Activated CD4-positive, alpha-beta T cell treated with anti-CD3 and anti-CD28 coated beads for 1 hour (primary cell): ENCODE measurements at places on chromosomes 6 and 20.

- no peak for DNase-seq
Observed at GRCh38 chr6:27441001-27441400, 31.9 kb downstream of the ZNF184 start.

DNA sequence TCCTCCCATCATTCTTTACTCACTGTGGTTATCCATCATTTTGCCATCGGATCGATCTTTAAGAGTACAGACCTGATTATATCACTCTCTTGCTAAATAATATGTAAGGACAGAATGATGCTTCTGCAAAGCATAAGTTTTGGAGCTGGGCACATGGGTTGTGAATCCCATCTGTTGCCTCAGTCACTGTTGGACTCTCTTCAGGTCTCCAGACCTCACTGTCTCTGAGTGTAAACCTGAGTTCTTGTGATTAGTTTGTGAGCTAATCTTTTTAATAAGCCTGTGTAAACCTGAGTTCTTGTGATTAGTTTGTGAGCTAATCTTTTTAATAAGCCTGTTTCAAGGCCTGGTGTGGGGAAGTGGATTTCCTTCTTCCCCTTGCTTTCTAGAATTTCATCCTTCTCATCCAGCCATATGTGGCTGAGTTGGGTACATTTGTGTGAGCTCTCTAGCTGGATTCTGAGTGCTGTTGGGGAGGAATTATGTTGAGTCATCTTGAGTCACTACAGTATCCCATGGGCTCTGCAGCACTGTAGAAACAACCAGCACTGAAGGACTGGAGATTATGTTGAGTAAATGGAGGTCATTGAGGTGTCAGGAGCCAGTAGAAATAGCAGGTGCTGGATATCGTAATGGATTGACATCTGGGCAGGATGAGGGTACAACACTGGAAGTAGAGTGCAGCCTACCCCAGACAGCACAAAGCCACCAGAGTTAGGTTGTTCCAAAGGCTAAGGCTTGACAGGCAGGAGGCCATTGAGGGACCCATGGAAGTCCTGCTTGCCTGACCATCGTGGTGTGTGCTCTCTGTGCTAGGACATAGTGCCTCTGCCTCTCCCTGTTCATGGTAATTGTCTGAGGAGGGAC is 52.4 kb downstream of the SCAND1 start:
- no peak for DNase-seq

GRCh38 chr20:50455656-50456451 is 54.3 kb upstream of the PTPN1 start:
- no peak for DNase-seq

GRCh38 chr6:160775792-160776580 is 73.9 kb downstream of the PLG start:
- DNase-seq = no peak

- DNase-seq = no peak
Observed at GRCh38 chr20:46027245-46027853, 1.7 kb upstream of the SLC12A5 start.

- no peak for DNase-seq
Observed at GRCh38 chr20:17202673-17203072, 24.2 kb upstream of the PCSK2 start.

- no peak for DNase-seq
Observed at GRCh38 chr6:1834207-1834606, 224.5 kb downstream of the FOXC1 start.

- no peak for DNase-seq
Observed at GRCh38 chr20:46399401-46399800, 7.0 kb downstream of the ELMO2 start.

DNA sequence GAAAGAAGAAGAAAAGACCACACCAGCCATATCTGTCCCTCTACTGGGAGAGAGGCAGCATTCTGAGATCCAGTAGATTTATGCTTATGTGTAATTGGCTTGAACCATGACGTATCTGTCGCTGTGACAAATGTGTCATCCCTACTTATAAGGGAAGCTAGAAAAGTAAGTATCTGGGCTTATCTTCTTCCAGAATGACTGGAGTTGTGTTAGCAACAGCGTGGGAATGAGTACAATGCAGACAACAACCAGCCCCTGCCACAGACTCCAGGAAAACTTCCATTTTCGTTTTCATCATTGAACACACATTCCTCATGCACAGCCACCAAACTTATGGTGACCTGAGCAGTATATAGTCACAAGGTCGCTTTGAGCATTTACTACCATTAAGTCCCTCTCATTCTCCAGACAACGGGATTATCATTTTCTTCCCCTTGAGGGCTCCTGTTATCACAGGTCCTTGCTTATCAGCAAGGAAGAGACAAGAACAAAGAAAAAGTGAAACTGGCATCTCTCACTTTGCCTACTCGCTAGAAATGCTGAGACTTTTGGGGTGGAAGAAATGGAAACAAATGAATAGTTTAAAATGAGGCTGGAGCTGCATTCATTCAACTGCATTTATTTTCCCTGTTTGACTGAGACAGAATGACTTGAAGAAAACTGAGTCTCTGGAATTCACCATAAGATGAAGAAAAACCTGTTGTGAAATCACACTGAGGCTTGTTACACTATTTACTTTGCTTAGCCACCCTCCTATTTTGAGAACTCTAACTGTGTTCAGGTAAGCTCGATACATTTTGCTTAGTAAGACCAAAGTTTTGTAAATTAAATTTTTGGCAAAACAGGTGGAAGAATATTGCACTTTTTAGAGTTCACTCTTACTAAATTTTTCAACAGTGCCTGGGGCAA is 149.3 kb upstream of the FOXQ1 start:
- no peak for DNase-seq

DNA sequence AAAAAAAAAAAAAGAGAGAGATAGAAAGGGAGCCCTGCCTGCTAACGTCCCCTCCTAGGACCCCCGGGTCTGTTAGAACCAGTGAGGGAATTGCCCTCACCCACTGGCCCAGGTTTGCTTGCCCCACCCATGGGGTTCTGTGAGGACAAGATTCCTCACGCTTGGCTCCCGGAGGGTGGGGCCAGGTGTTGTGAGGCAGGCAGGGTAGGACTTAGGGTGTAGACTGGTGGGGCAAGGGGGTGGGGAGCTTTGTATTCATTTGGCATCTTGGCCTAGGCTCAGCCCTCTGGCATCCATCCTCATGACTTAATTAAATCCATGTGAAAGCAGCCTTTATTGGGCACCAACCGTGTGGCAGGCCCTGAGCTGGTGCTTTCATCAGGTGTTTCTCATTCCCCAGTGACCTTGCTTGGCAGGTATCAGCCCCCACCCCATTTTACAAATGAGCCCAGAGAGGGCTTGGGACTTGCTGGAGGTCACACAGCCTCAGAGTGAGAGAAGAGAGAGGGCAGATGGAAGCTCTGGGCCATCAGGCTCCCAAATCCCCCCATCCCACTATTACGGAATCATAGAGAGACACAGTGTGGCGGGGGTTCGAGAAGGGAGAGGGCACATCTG is 19.0 kb downstream of the RAB44 start:
- no peak for DNase-seq

DNA sequence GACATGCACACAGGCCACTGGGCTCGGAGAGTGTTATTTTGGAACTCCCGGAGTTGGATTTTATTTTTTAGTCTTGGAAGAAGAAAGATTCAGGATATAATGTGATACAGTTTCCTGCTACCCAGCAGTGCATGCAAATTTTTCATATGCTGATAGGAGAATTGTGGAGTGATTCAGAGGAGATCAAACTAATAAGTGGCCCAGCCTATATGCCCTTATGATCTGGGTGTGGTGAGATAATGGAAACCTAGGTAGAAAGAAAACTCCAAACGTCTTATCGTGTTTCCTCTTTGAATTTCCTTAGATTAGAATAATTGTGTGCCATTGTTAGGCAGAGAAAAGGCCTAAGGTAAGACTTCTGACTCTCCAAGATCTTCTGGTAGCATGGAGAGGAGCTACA is 401.2 kb upstream of the BTBD3 start:
- DNase-seq = no peak

DNA sequence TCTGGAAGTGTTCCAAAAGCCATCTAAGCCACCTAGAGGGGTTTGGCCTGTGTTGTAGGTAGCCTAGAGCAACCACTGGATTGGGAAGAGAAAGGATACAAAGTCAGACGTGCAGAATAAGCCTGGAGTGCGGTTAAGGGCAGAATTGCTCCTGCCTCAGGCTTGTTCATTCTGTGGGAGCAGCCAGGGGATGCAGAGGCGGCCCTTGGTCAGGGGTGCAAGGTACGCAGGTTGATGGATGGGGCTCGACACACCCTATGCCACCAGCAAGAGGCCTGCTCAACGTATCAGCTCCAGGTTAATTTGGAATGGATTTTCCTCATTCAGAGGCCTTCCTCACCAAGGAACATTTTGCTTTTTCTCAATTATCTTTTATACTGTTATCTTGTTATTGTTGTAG is 129.8 kb downstream of the SLC23A2 start:
- no peak for DNase-seq

- no peak for DNase-seq
Observed at GRCh38 chr6:11711003-11711983, 67.3 kb downstream of the ADTRP start.

GRCh38 chr20:42150230-42150629 is 532.1 kb upstream of the CHD6 start:
- no peak for DNase-seq

- DNase-seq = no peak
Observed at GRCh38 chr6:167157414-167157813, 366 bp downstream of the GPR31 start.

GRCh38 chr6:116254297-116255056 is 602 bp upstream of the TSPYL4 start:
- DNase-seq = no peak

DNA sequence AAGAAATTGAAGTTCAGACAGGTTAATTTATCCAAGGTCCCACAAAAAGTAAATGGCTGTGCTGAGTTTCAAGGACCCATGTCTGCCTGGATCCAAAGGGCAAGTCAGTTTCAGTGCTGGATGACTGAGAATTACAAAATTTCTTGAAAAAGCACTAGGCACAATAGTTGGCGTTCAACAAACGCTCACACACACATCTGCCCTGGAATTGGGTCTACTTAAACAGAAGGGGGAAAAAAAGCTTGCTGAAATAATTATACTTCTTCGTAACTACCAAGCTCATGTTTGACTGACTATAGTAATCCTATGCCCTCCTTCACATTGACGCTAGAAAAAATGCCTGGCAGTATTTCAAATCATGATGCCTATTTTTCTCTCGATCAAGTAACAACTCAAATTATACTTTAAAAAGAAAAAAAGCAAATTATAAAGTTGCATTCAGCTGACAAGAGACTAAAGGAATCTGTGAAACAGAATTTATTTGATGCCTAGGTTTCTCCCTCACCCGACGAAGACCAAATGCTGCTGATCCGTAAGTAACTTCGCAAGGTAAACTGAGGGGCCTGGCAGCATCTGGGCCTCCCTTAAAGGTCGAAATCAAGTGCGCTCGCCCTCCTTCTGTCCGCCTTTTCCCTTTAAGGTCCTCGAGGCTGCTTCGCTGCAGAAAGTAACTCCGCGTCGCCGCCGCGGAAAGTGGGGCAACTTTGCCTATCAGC is 650 bp upstream of the CD2AP start:
- no peak for DNase-seq
